ENCODE measurements at places on chromosomes 2 and 18.

DNA sequence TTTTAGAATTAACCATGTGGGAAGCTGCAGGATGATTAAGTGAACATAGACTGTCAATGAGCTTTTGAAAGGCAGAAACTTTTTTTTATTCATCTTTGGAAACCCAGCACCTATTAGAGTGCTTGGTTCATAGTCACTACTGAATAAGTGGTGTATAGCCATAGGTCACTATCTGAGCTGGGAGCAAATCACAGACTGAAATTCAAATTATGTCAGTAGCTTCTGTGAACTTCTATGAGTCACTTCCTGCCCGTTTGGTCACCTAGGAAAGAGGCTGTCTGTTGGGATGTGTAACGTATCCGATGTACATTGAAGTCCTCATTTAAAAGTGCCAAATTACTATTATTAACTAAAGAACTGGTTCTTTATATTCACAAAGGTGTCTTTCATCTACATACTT lies 20.5 kb upstream of the SLC40A1 start:
- DNase-seq, result no peak

- no peak for DNase-seq
Measured at GRCh38 chr2:104923665-104924064, 69.8 kb downstream of the POU3F3 start.

- no peak for DNase-seq
Measured at GRCh38 chr2:64769392-64770044, 115.8 kb upstream of the SERTAD2 start.

DNA sequence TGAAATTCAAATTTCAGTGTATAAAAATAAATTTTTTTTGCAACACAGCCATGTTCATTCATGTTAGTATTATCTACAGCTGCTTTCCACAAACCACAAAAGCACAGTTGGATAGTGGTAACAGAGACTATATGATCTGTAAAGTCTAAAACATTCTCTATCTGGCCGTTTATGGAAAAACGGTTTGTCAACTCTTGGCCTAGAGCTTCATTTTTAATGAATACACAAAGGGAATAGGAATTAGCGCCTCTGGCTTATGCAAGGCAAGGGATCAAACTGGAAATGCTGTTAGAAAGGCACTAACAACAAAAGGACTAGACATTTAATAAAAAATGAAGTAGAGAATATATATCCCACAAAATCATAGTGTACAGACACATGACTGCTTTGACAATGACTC lies 211.9 kb downstream of the EXOC6B start:
- no peak for DNase-seq

DNA sequence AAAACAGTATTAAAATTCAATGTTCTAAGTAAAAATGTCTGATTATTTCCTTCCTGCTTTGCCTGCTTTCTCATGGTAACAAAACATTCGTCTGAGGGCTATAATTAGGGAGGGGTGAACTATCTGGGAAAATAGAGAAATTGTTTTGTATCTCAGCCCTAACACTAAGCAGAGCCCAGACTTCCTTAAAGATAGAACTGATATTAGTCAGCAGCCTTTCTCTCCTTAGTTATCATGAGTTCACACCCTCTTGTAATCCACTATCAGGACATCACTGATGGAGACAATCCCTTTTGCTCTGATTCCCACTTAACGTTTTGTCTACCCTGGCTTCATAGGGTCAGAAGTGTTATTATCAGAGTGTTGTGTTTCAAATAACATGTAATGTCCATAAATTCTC lies 701.1 kb upstream of the ZEB2 start:
- DNase-seq, result no peak

DNA sequence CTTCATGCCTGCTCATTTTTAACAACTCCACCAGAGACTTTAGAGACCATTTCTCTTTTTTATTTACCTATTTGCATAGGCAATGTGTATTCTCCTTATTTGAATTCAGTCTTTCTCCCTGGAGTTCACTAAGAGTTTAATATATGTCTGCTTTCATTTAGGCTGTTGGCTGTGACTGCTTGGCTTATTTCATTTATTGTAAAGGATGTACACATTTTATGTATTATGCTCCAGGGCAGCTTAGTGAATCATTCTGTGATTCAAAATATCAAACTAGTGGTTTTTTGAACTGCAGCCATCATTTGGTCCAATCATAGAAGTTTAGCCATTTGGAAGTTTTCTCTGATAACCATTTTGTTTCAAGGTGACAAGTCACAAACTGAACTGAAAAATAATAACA lies 229.6 kb downstream of the LPIN1 start:
- DNase-seq, result no peak

GRCh38 chr2:204732019-204732418 lies 186.7 kb downstream of the PARD3B start:
- DNase-seq, result no peak

Measured in right hindlimb (tissue), 1 donor.